H9 (cell line): ENCODE measurements at places on chromosomes 1 and 21.

GRCh38 chr1:211326140-211326527 lies 499 bp upstream of the TRAF5 start:
- DNase-seq: no peak

GRCh38 chr1:19476450-19477190 lies 8.7 kb downstream of the CAPZB start:
- DNase-seq: no peak

DNA sequence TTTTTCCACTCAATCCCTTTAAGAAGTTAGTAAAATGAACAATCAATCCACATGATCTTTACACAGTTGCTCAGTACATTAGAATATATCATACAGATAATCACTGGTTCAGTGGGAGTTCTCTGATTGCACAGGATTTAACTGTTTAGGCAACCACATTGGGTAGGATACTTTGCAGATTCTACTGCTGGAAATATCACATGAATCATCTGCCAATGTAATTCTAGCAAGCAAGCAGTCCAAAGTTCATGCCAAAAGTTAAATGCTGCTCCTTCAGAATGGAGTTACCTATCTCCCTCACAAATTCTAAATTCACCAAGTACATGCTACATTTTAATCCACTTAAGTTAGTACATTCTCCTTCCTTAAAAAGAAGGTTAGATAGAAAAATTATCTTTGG lies 52.4 kb downstream of the NEGR1 start:
- DNase-seq: no peak

DNA sequence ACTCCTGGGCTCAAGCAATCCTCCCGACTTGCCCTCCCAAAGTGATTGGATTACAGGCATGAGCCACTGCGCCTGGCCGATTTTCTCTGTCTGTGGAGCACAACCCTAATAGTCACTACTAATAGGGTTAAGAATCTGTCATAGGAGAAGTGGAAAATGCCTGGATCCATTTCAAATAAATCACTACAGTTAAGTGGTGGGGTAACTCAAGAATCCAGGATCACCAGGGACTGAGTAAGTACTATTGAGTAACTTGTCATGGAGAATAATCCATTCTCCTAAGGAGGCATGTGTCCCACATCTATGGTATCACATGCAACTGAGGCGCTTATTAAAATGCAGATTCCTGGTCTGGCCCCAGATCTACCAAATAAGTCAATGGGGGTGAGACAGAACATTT lies 53.2 kb downstream of the OPTC start:
- DNase-seq: no peak

- DNase-seq: no peak
Measured at GRCh38 chr1:232447125-232447524, 182.8 kb downstream of the SIPA1L2 start.

DNA sequence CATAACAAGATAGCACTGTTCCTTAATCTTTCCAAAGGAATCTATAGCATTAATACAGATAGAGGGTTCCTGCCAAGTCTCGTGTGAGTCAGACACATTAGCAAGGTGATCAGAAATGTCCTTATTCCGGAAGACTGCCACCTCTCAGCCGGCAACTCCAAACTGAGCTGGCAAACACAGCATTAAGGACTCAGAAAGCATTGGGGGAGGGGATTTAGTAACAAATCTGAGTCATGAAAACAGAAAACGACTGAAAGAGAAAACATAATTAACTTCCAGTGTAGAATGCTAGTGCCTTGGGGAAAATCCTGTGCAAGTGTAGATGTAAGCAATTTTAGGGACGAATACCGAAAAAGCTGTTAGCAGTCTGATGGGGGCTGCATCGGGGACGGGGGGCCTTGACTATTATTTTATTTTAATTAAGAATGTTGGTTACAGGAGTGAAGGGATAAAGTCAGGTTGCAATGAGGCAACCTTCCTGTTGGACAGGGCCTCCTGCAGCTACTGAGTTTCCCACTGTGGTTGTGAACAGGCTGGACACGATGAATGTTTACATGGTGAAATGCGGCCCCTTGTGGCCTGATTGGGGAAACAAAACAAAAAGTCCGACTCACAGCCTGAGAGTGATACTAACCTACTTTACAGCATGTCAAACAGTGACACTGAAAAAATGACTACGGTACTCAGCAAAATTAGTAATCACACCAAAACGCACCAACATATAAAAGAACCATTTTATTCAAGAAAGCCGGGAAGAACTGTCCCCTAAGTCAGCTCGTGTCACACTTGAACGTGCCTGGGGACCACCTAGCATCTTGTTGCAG lies 20.7 kb downstream of the MIS18A start:
- DNase-seq: peak; percentile 68

DNA sequence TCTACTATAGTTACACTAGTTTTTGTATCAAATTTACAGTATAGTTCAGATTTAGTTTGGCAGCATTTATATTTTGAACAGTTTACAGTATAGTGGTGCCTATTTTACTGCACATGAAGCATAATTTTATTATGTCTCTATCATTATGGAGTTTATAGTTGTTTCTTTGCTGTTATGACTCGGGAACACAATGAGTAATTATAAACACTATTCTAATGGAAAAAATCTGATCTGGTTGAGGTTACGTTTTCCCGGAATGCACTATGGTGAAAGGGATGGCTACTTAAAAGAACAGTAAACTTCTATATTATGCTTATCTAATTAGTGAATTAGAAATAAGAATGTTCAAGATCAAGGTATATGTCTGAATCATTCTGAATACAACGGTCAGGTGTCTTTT lies 10.6 kb downstream of the LCA5L start:
- DNase-seq: no peak

DNA sequence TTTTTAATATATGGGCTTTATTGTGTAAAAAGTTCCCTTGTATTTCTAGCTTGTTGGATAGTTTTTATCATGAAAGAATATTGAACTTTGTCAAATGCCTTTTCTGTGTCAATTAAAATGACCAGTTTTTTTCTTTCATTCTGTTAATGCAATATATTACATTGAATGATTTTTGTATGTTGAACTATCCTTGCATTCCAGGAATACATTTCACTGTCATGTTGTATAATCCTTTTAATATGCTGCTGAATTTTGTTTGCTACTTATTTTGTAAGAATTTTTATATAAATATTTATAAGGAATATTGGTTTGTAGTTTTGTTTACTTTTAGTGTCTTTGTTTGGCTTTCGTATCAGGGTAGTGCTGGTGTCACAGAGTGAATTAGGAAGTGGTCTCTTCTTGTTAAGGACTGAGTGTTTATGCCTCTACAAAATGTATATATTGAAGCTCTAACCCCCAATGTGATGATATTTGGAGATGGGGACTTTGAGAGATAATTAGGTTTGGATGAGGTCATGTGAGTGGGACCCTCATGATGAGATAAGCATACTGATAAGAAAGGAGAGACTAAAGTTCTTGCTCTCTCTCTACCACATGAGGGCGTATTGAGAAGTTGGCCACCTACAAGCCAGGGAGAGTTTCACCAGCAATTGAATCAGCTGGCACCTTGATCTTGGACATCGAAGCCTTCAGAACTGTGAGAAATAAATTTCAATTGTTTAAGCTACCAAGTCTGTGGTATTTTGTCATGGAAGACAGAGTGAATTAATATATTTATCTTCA lies 12.0 kb upstream of the SLAMF6 start:
- no peak for DNase-seq

GRCh38 chr1:44505210-44505993 lies 100.3 kb downstream of the RNF220 start:
- DNase-seq: no peak

- no peak for DNase-seq
Measured at GRCh38 chr1:44275991-44276405, 62.7 kb downstream of the DMAP1 start.

GRCh38 chr21:28410256-28410655 lies 582.4 kb downstream of the LTN1 start:
- DNase-seq: no peak

- DNase-seq: no peak
Measured at GRCh38 chr21:45467221-45467779, 62.3 kb downstream of the COL18A1 start.

DNA sequence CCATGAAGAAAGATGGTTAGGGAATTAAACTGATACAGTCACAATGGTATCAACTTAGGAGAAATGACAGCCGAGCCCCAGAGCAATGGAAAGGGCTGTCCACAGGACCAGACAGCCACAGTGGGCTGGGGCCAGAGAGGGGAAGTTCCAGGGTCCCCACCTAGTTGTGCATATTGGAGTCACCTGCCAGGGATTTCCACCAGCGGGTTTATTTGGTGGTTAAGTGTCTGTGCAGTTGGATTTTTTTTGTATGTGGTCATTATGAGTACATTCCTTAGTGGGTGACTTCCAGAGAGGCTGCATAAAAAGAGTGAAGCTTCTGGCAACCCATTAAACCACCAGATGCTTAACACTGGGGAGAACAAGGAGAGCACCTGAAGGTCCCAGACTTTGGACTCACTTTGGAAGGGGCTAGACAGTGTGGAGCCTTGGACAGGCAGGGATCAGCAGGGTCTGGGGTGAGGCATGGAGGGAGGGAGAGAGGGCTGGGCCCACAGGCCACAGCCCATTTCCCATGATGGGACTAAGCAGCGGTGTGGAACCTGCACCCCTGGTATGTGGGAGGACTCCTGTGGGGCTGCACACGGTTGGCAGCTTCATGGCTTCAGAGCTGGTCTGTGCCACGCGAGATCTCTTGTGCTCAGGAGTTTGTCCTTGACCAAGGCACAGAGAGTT lies 7.8 kb upstream of the PTTG1IP start:
- no peak for DNase-seq

DNA sequence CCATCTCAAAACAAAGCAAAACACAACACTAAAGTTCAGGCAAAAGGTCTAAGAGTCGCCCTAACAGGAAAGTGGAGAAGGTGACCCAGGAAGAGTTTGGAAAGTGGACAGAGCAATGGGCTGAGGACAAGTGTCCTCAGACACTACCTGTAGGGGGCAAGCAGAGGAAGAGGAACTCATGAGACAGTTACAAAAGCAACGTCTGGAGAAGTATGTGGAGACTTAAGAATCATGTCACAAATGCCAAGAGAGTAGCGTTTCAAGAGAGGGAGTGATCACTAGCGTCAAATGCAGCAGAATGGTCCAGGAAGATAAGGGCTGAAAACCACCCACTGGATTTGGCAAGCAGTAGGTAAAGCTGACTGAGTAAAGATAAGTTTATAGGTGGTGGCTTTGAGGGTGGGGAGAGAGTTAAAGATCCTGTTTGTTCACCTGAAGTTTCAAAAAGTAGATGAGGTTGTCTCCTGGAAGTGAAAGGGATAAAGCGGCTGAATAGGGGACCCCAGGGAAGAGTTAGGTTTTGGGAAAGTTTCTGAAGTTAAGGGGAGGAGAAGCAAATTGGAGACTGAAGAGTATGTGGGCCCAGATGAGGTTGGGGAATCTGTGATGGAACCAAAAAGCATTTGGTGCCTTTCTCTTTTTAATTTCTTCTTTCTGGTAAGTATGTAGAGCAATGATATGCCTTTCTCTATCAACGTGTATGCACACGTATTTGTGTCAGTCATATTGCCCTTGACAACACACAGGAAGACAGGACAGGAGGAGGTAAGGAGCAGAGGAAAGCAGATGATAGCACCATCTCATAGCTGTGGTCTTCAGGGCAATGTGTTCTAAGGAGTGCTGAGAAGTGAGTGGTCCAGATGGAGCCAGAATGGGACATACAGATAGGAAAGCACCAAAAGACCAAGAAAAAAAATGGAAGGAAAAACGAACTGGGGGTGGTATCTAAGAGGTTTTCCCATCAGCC lies 3.1 kb downstream of the BSDC1 start:
- no peak for DNase-seq

GRCh38 chr1:208324005-208324404 lies 79.8 kb upstream of the PLXNA2 start:
- no peak for DNase-seq

DNA sequence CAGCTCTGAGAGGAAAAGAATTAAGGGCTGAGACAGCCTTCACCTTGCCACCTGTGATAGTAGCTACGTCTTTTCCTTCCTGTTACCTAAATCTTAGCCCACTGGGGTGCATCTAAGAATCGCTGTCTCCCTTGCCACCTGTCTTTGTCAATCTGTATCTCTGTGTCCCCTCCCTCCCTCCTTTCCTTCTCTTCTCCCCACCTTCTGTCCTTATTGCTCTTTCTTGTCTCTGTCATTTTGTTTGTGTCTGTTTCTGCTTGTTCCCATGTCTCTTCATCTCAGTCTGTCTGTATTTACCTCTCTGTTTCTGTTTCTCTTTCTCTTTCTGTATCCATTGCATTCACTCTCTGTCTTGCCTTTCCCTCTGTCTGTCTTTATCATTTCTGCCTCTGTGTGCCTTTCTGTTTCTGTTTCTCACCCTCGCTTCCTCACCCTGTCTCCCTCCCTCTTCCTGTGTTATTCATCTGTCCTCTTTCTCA lies 30.2 kb downstream of the SLC22A15 start:
- DNase-seq: no peak

GRCh38 chr1:221451741-221452140 lies 290.1 kb downstream of the DUSP10 start:
- DNase-seq: no peak

- DNase-seq: no peak
Measured at GRCh38 chr1:5466487-5466886, 525.7 kb downstream of the NPHP4 start.

GRCh38 chr1:66416295-66416694 lies 117.7 kb upstream of the SGIP1 start:
- no peak for DNase-seq

- peak; percentile 69 for DNase-seq
Measured at GRCh38 chr1:181918880-181919525, 142.5 kb downstream of the ZNF648 start.

- no peak for DNase-seq
Measured at GRCh38 chr1:234836045-234836681, 226.2 kb upstream of the IRF2BP2 start.

- no peak for DNase-seq
Measured at GRCh38 chr1:9859281-9860014, 35.7 kb upstream of the CLSTN1 start.

DNA sequence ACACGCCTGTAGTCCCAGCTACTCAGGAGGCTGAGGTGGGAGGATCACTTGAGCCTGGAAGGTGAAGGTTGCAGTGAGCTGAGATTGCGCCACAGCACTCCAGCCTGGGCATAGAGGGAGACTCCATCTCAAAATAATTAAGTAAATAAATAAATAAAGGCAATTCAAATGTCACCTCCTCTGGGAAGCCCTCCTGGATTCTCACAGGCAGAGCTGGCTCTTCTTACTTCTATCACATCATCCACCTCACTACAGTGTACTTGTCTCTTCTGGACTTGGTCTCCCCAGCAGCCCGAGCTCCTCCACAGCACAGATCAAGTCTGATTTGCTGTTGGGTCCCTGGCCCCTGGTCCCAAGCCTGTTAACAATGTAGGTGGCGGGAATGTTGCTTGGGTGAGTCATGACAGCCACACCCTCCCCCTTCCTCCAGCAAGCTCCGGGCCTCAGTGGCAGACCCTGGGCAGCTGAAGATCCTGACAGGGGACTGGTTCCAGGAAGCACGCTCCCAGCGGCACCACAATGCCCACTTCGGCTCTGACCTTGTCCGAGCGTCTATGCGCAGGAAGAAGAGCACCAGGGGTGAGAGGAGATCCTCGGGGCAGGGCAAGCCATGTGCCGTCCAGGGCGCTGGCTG lies 5.3 kb downstream of the SYTL1 start:
- no peak for DNase-seq

GRCh38 chr1:62397301-62397700 lies 39.5 kb upstream of the USP1 start:
- DNase-seq: no peak

- DNase-seq: no peak
Measured at GRCh38 chr1:164504749-164505148, 54.2 kb upstream of the PBX1 start.
